ENCODE measurements at places on chromosomes 7 and 10.

DNA sequence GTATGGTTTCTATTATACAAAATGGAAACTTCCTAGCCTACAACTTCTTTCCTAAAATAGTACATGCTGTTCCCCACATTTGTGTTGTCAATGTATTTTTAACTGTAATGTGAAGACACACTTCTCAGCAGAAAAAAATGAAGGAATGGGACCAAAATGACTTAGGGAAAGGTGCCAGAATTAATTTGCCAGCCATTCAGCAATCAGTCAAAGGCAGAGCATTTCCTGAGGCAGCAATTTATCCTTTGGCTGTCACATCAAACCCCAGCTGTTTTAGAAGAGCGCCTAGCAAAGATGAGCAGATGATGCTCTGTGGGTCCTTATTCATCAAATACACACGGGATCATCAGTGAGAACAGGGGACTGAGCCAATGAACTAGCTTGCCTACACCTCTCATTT is 592.5 kb downstream of the KCNMA1 start:
- DNase-seq = no peak

GRCh38 chr10:89879121-89879520 is 177.7 kb downstream of the KIF20B start:
- DNase-seq = no peak

DNA sequence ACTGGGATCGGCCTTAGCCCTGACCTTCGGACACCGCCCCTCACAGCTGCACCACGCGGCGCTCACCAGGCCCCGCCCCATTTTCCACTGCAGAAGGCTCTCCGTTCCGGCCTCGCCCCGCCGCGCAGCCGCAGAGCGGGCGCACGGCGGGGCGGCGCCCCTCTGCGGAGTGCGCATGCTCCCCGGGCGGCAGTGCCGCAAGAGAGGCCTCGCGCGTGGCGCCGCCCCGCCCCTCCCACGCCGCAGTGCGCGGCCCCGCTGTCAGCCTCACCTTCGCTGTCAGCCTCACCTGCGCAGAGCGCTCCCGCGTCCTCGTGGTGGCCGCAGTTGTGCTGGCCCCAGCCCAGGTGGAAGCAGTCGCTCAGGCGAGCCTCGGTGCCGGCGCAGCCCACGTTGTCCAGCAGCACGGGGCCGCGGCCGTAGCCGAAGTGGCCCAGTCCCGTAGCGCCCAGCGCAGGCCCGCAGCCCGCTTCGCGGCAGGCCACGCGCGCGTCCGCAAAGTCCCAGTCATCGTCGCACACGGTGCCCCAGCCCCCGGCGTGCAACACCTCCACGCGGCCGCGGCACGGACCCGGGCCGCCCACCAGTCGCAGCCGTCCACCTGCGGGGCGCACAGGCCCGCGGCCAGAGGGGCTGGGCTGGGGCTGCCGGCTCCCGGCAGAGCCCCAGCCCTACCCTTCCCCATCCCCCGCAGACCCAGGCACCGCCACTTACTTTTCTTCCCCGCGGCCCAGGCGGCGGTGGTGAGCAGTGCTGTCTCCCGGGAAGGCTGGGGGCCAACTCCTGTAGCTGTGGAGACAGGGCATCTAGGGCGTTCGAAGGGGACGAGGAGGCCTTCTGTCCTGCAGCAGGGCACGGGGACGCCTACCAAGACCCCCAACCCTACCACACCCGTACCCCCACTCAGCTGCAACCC is 16.1 kb downstream of the SSC4D start:
- DNase-seq = peak; percentile 85

DNA sequence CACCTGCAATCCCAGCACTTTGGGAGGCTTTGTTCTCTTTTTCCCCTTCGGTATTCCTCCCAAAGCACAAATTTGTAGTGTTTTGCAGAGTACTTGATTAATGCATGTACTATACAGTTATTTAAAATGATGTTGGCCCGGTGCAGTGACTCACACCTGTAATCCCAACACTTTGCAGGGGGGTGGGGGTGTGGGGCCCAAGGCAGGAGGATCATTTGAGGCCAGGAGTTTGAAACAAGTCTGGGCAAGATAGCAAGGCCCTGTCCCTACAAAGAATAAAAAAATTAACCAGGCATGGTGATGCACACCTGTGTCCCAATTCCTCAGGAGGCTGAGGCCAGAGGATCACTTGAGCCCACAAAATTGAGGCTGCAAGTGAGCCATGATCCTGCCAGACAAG is 26.8 kb upstream of the FOXK1 start:
- no peak for DNase-seq

- no peak for DNase-seq
Observed at GRCh38 chr7:14446829-14447228, 455.7 kb downstream of the DGKB start.

GRCh38 chr10:84213076-84213475 is 12.3 kb downstream of the LRIT2 start:
- DNase-seq = no peak

DNA sequence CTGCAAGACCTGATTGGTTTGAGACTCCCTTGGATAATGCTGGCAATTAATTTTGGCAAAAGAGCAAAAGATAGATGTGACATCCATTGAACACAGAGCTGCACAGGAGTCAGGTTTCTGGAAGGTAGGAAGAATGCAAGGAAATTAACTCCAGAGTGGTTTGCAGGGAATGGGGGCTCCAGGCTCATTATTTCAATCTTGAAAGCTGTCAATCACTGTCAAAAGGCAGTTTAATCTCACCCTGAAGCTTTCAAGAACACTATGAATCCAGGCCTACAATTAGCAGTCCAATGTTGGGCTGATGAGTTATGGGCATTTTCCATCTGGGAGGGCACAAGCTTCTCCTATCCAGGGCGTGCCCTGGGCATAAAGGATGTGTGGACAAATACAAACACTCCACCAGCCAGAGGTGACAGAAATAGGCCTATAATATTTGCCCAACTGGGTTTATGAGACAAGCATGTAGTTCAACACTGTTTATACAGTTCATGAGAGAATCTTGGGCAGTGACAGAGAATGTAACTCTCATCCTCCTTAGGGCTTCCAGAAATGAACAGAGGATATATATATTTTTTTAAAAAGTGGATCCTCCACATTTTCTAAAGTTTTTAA is 80.5 kb downstream of the KCNMA1 start:
- no peak for DNase-seq

DNA sequence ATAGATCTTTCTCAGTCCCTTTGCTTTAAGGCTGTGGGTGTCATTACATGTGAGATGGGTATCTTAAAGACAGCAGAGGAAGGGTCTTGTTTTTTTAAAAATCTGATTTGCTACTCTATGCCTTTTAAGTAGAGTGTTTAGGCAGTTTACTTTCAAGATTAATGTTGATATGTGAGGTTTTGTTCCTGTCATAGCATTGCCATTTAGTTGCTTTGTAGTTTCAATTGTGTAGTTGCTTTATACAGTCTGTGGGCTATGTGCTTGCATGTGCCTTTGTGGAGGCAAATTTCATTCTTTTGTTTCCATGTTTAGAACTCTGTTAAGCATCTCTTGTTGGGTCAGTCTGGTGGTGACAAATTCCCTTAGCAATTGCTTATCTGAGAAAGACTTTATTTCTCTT is 54.6 kb downstream of the ZNF783 start:
- DNase-seq = no peak

- DNase-seq = no peak
Observed at GRCh38 chr7:103010211-103010610, 64.4 kb downstream of the FBXL13 start.

DNA sequence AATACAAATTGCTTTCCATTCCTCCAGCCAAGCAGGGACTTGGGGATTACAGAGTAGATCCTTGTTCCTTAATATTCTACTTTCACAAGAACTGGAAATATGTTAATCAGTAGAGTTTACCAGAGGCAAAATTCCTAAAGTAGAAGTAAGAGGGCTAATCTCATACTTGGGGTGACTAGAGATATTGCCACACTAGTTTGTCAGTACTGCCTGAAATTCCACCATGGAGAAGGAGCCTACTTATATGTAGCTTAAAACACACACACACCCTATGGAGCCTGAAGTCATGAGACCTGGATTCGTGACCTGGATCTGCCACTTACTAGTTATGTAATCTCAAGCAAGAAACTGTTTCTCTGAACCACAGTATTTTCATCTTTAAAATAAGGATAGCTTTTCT is 33.9 kb downstream of the STRIP2 start:
- no peak for DNase-seq

- no peak for DNase-seq
Observed at GRCh38 chr10:2759233-2759632, 308.1 kb upstream of the PFKP start.

DNA sequence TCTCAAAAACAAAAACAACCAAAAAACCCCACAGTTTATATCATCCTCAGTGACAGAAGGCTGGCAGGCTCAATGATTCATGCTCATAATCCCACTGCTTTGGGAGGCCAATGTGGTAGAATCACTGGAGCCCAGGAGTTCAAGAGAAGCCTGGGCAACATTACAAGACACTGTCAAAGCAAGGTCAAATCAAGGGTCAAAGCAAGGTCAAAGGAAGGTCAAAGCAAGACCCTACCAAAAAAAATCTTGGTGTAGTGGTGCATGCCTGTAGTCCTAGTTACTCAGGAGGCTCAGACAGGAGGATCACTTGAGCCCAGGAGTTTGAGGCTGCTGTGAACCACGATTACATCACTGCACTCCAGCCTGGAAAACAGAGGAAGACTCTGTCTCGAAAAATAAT is 14.2 kb upstream of the NPC1L1 start:
- DNase-seq = no peak
